Left ventricle myocardium superior (tissue), 1 donor: ENCODE measurements at places on chromosomes 11 and 22.

GRCh38 chr22:44080936-44081861 is 57.1 kb downstream of the PARVB start:
- DNase-seq = peak; percentile 86

DNA sequence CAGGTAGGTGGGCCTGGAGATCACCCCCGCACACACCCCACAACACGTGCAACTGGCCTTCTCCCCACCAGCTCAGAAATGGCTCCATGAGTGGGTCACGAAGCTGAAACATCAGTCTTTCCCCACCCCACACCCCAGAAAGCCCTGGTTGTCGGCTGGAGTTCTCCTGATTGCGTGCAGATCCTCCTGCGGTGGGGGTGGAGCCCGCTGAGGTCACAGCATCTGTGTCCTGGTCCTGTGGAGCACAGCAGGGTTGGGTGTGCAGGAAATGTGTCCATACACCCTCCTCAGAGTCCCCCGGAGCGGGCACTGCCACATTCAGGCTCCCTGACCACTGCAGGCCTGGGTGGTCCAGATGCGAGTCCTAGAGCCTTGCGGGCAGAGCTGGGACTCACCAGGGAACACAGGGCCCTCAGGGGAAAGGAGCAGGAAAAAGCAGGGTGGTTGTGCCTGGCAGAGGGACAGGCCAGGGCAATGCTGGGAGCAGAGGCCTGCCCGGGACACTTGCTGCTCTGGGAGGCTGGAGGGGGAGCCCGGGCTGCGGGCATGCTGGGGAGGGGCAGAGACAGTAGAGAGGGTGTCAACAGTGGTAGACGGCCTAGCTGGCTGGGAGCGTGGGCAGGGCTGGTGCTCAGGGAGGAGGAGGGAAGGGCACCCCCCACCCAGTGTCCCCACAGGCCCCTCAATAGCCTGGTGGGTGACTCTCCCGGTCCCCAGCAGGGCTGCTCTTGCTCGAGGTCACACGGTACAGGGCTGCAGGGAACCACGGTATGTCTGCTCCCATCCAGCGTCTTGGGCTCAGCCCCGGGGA is 42.4 kb upstream of the PPARA start:
- no peak for DNase-seq

GRCh38 chr22:50314081-50314454 is 6.6 kb upstream of the PLXNB2 start:
- DNase-seq = no peak

DNA sequence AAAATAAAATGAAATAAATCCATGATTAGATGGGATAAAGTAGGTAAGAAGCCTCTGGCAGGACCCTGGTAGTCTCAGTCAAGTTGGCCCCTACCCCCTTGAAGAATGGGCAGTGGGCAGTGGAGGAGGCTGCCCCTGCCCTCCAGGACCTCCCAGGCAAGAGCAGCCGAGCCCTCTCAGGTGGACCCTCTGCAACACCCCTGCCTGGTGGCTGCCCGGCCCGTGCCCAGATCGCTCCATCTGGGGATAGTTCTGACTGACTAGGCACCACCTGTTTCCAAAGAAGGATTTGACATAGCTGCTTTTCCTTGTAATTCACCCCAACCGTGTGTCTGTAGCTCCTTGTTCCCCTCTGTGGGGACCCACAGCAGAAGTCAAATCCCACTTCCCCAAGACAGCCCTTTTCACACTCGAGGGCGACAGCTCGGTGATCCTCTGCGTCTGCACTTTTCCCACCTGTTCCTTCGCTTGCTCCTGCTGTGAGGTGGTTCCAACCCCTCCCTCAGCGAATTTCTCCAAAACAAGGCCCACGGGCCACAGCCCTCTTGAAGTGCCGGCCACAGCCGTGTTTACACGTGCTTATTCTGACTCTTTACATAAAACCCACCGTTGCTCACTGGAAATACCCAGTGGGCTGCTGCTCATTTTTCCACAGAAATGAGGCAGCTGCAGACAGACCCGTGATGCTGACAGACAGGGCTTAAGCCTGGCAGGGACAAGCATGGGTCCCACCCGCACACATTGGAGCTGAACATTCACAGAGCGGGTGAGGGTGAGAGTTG is 5.5 kb upstream of the TMPRSS13 start:
- DNase-seq = no peak

DNA sequence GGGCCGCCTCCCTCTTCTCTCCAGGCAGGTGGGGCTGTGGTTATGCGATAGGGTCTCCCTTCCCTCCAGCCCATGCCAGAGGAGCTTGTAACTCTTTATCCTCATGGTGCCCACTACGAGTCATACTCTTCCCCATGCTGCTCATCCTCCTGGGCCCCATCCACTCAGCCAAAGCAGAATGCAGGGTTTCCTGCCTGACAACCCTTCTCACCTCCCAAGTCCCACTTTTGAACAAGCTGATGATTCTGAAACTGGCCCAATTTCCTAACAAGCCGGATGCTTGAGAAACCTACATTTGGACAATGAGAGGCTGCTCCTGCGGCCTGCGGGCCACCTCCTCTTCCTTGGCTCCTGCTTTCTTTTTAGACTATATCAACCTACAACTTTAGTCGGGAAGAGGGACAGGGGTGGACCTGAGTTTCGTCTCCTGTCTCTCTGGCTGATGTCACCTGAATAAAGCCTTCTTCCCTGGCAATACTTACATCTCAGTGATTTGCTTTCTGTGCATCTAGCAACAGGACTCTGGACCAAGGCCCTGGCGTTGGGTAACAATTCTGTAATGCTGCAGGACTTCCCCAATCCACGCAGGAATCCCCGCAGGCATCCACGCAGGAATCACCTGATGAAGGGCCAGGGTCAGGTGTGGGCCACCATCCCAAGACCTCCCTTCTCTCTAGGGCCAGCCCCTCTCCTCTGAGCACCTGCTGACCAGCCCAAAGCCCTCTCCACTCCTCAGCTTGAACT is 1.5 kb upstream of the NDUFS8 start:
- no peak for DNase-seq

GRCh38 chr11:65412271-65413076 is 10.1 kb upstream of the NEAT1 start:
- DNase-seq = no peak

- DNase-seq = no peak
These were observed 21.6 kb downstream of the LMO1 start for GRCh38 chr11:8242118-8242475.

GRCh38 chr11:59135648-59136461 is 6.8 kb upstream of the FAM111A start:
- peak; percentile 86 for DNase-seq

- DNase-seq = no peak
These were observed 81.7 kb upstream of the NARS2 start for GRCh38 chr11:78656327-78656726.

- no peak for DNase-seq
These were observed 46.7 kb downstream of the RBFOX2 start for GRCh38 chr22:35981900-35982299.

DNA sequence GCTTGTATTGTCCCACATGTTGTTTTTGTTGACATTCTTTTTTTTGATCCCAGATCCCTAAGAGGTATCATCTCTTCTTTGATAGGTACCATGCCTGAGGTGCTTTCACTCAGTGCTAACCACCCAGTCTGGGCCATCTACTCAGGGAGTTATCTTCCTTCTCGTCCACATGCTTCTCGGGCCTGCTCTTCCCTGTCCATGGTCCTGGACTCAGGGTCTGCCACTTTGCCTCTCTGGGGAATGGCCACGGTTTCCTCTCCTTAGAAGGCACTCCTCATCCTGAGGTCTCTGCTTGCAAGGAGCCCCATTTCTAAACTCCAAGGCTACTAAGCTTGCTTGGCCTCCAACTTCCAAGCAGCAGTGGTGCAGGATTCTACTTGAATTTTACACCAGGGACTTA is 227.0 kb upstream of the NCAM1 start:
- DNase-seq = peak; percentile 44

DNA sequence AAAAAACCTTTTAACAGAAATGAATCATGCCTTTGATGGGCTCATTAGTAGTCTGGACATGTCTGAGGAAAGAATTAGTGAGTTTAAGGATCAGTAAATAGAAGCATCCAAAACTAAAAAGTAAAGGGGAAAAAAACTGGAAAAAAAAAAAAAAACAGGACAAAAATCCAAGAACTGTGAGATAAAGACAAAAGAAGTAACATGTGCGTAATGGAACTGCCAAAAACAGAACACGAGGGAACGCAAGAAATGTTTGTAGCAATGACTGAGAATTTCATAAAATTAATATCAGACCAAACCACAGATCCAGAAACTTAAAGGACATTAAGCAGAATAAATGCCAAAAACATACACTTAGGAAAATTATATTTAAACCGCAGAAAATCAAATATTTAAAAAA is 77.4 kb downstream of the MS4A13 start:
- DNase-seq = no peak

DNA sequence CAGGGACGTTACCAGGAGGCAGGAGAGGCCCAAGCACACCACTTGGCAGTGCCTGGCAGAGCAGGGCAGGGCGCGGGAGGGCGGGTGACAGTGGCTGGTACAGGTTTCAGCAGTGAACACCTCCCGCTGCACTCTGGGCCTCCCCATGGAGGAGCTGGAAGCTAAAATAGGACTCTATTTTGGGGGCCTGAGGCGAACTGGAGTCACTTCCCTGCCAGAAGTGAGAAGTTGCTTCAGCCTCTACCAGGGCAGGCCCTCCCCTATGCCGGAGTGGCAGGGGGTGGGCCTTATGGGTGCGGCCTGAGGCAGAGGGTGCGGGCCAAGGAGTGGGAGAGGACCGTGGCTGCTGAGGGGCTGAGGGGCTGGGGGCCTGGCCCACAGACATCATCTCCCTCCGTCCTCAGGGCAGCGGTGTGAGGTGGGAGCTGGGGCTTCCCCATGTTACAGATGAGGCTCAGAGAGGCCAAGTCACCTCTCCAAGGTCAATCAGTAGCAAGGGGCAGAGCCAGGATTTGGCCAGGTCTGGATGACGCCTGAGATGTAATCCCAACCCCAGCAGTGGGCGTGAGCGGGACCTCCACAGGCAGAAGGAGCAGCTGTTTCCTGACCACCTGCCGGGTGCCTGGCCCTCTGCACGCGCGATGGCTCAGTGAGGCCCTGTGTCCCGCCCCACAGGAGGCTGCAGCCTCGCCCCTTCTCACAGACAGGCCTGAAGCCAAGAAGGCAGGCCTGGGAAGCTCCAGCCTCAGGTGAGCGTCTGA is 39.3 kb downstream of the KCNJ4 start:
- peak; percentile 81 for DNase-seq

GRCh38 chr22:24741357-24741756 is 33.2 kb downstream of the PIWIL3 start:
- no peak for DNase-seq
